Glomerular endothelial cell (primary cell): ENCODE measurements at places on chromosomes 6 and 20. TPM values are rescaled to one million over a fixed set of nuclear protein-coding genes. Genes with fewer than 3 reads are reported as not detected.

DNA sequence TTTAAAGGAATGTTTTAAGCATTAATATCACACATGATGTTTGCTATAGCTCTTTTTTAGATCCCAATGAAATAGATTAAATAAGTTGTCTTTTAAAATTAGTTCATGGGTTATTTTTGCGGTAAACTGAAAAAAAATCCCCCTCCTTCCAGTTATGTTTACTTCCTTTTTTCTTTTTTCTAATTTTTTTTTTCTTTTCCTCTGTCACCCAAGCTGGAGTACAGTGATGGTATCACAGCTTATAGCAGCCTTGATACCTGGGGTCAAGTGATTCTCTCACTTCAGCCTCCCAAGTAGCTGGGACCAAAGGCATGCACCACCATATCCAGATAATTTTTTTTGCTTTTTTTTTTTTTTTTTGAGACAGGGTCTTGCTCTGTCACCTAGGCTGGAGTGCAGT lies 17.8 kb upstream of the SCAF8 start:
- DNase-seq, result no peak

GRCh38 chr6:169246445-169246844 lies 7.2 kb downstream of the THBS2 start:
- DNase-seq, result no peak

GRCh38 chr20:3470208-3470626 lies 601 bp upstream of the ATRN start:
- no peak for DNase-seq

The SPINT4 gene
- total RNA-seq, result not detected in 2 replicates

The C20orf202 gene
- total RNA-seq, result not detected in 2 replicates
